ENCODE measurements at places on chromosomes 7 and 10.

DNA sequence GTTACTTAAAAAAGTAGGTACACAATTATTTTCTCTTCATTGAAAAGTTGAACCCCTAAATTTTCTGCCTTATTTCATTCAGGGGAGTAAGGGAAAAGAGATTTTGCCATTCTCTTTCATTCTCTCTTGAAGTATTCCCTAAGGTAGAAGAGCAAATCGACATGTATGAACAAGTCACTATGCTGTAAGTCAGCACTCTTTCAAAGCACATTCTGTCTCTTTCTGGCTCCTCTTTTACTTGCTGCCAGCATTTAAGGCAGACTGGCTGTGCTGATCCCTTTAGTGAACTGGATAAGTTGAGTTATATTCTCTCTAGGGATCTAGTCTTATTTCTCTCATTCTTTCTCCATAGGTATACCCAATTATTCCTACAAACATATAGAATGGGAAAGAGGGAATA is 222.3 kb upstream of the ZWINT start:
- DNase-seq, result no peak

DNA sequence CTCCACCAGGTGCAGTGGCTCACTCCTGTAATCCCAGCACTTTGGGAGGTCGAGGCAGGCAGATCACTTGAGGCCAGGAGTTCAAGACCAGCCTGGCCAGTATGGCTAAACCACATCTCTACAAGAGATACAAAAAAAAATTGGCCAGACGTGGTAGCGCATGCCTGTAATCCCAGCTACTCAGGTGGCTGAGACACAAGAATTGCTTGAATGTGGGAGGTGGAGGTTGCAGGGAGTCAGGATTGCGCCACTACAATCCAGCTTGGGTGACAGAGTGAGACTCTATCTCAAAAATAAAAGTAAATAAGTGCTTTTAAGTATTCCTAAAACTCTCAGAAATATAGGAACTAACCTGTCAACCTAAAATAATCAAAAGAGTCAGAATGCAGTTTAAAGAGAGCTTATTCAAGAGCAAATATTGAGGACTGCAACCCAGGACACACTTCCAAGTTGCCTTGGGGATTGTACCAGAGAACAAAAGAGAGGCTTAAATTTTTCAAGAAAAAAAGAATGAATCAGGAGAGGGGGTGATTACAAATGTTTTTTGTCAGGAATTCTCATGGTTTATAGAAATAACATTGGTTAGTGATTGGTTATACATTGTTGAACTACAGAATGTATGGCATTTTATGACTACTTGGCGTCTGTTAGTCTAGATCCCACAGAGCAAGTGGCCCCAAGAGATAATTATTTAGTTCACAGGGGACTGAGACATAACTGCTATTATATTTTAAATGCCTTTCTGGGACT is 33.2 kb upstream of the PPP1R9A start:
- DNase-seq, result no peak

GRCh38 chr7:27117887-27118491 is 12.6 kb downstream of the HOXA4 start:
- DNase-seq, result no peak

GRCh38 chr7:46835556-46835955 is 746.4 kb downstream of the TNS3 start:
- no peak for DNase-seq

DNA sequence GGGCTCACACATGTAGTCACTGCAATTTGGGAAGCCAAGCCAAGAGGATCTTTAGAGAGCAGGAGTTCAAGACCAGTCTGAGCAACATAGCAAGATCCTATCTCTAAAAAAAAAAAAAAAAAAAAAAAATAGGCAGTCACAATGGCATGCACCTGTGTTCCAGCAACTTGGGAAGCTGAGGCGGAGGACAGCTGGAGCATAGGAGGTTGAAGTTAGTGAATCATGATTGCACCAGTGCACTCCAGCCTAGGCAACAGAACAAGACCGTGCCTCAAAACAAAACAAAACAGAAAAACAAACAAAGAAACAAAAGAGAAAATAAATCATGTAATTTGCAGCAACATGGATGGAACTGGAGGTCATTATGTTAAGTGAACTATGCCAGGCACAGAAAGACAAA is 33.6 kb upstream of the BICC1 start:
- no peak for DNase-seq

All from WTC11 (cell line).